Activated CD4-positive, CD25-positive, alpha-beta regulatory T cell treated with anti-CD3 and anti-CD28 coated beads, Interleukin-2, amount 50 U/mL, for 16 hours (primary cell): ENCODE measurements at places on chromosomes 4 and X.

GRCh38 chr4:148116264-148116663, 325.9 kb downstream of the NR3C2 start:
- no peak for DNase-seq

- DNase-seq = no peak
Measured at GRCh38 chr4:140947506-140947905, 185.8 kb downstream of the RNF150 start.

DNA sequence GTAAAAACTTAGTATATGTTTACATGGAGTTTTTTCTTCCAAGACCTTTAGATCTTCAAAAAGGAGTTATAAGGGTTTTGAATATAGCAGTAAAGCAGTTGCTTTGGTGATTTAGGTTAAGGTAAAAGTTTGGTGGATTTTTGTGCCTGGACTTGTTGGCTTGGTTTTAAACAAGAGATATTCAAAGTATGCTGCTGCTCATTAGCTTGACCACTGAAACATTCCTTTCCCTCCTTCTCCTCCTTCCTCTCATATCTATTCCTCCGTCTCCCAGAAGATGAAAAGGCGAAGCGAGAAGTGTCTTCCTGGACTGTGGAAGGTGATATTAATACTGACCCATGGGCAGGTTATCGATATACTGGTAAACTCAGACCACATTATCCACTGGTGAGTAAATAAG, 38.4 kb downstream of the METAP1 start:
- DNase-seq = no peak

DNA sequence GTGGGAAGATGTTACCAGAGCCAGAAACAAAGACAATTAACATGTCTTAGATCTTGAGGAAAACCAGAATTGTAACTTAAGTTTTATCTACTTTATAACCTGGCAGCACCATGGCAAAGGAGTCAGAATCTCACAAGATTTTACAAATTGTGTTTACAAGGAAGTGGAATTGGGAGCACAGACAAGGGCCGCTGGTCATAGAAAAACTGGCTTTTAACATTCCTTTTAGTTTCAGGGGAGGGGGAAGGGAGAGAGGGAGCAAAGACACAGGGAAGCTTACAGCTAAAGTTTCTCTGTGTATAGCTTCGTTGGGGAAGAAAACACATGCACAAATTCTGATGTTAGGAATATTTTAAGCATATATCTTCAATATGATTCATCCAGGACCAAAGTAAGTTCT, 10.3 kb upstream of the UGT2B11 start:
- DNase-seq = no peak

- DNase-seq = peak; percentile 85
Measured at GRCh38 chr4:337143-337931, at the start of gene ZNF141. Gene ZNF141 (plus strand): TSS chr4:337814. CDS start chr4:337984, 170 bp downstream.

GRCh38 chr4:94828882-94829281, 71.1 kb downstream of the BMPR1B start:
- DNase-seq = no peak

GRCh38 chrX:13387666-13388494, 68.0 kb upstream of the ATXN3L start:
- DNase-seq = no peak

GRCh38 chr4:7813674-7814073, 126.0 kb downstream of the AFAP1 start:
- no peak for DNase-seq

GRCh38 chrX:154840856-154841255, 6.4 kb upstream of the SMIM9 start:
- DNase-seq = no peak

DNA sequence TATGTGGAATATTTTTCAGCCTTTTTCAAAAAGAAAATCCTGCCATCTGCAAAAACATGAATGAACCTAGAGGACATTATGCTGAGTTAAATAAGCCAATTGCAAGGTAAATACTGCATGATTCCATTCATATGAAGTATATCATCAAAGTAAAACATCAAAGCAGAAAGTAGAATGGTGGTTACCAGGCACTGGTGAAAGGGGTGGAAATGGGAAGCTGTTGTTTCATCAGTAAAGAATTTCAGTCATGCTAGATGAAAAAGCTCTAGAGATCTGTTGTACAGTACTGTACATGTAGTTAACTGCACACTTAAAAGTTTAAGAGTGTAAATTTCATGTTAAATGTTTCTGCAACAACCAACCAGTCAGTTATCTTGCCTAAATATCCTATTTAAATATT, 196.8 kb upstream of the ADGRL3 start:
- DNase-seq = no peak
